Fibroblast of upper back skin (primary cell): ENCODE measurements at places on chromosomes 5 and 9.
A peak's percentile ranks its signal among the peaks of the same experiment; 100 is the strongest.

GRCh38 chr9:69946800-69947437 is 96.7 kb upstream of the MAMDC2 start:
- DNase-seq: peak; percentile 96

- DNase-seq: no peak
These were observed 15.7 kb downstream of the CDK20 start for GRCh38 chr9:87958591-87958990.

GRCh38 chr5:131495536-131496399 is 139.3 kb downstream of the RAPGEF6 start:
- no peak for DNase-seq

DNA sequence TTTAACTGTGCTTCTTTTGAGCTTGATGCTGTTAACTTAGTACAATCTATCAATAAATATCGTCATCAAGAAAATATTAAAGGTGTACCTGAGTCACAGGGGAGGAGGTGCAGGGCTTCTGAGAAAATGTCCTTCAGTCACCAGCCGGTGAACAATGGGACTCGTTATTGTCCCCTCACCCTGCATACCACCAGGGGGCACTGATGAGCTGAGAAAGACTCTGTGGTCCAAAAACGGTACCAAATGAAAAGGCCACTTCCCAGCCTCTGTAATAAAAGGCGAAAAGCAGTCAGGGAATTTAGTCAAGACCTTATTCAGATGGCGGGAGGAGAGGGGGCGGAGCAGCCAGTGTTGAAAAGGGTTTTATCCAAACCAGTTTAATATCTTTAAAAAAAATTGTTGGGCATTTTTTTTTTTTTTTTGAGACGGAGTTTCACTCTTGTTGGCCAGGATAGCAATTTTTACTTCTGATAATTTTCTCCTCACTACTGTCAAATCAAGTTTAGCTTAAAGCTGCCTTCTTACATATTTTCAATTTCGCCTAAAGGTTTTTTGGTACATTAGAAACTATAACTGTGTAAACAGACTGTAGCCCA is 271.9 kb upstream of the ADAMTS16 start:
- DNase-seq: peak; percentile 23

DNA sequence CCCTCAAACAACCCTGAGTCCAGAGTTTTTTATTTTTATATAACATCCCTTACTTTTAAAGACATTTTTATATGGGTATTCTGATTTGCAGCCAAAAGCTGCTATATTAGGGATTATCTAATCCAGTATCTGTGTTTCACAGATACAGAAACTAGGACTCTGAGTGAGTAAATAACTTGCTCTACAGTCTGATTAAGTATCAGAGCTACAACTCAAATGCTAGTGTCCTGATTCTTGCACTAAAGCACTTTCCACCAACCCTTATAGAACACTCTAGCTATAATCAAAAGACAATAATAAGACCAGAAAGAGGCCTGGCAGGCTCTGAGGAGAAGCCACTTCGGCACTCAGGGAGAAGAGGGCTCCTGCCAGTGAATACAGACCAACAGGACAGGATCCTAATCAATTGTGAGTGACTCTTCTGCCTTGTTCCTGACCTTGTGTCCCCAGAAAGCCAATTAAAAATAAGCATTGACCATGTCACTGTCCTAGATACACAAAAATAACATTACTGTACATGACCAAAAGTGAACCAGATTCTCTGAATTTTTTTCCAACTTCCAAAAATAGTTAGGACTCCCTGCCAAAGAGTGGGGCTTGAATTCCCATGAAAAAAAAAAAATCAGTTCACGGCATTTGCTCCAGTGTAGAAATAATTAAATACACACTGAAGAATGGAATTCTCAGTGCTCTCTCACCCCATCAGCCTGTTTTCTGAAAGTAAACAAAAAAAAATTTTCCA is 63.6 kb upstream of the MAP3K1 start:
- DNase-seq: peak; percentile 2
